Tibial nerve (tissue), 4 donors: ENCODE measurements at places on chromosomes 4 and X. TPM values are rescaled to one million over a fixed set of nuclear protein-coding genes. Genes with fewer than 3 reads are reported as not detected.

GRCh38 chr4:6845027-6845426, 62.5 kb downstream of the KIAA0232 start:
- DNase-seq: no peak

The TXK gene
- not detected for total RNA-seq

GRCh38 chr4:2068566-2068965, 9.4 kb downstream of the NAT8L start:
- no peak for DNase-seq

The DRD5 gene
- not detected for total RNA-seq
